ENCODE measurements at places on chromosomes 7 and 10. TPM values are rescaled to one million over a fixed set of nuclear protein-coding genes. Genes with fewer than 3 reads are reported as not detected.
A peak's percentile ranks its signal among the peaks of the same experiment; 100 is the strongest.

GRCh38 chr7:81628951-81629350 lies 140.9 kb downstream of the HGF start:
- no peak for DNase-seq

GRCh38 chr7:123548406-123548805 lies 9.2 kb downstream of the NDUFA5 start:
- no peak for DNase-seq

DNA sequence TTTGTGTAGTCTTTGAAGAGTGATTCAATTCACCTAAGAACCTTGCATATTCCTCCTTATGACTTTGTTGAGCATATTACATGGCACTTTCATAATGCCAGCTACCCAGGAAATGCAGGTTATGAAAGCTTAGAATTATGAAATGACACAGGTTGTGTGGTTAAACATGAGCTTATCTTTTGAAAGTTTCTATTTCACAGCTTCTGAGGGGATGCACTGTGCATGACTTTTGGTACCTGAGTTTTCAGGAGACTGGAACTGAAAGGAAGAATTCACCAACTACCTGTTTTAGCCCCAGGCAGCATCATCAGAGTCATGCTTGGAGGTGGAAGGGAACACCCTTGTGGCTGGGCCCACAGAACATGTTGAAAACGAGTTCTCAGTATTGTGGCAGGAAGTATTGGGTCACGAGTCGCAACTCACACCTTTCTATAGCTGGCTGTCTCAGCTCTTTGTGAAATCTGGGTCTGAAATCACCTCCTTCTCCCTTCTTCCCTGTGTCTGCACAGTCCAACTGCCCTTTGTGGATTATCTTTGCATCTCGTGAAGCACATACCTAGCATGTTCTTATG lies 228.2 kb downstream of the PTEN start:
- DNase-seq, result no peak

DNA sequence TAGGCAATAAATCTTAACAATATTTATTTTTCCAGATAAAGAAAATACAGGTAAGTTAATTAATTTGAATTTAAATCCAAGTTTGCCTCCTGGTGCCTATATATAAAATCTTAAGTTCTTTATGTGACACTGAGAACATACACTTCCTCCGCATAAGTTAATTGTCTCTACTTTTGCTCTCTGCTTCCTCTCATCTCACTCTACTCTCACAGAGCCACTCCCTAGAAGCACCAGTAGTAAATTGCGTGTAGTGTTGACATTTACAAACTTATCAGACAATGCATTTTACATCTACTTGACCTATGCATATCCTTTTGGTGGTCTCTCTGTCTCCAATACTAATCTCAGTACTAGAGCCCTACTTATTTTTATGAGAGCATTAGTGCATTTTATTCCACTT lies 144.5 kb downstream of the ETV1 start:
- no peak for DNase-seq

DNA sequence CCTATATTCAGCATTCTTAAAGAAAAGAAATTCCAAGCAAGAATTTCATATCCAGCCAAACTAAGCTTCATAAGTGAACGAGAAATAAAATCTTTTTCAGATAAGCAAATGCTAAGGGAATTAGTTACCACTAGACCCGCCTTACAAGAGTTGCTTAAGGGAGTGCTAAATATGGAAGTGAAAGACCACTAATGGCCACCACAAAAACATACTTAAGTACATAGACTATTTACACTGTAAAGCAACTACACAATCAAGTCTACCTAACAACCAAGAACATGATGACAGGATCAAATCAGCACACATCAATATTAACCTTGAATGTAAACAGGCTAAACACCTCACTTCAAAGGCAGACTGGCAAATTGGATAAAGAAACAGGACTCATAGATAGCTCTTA lies 42.2 kb upstream of the NME8 start:
- no peak for DNase-seq

DNA sequence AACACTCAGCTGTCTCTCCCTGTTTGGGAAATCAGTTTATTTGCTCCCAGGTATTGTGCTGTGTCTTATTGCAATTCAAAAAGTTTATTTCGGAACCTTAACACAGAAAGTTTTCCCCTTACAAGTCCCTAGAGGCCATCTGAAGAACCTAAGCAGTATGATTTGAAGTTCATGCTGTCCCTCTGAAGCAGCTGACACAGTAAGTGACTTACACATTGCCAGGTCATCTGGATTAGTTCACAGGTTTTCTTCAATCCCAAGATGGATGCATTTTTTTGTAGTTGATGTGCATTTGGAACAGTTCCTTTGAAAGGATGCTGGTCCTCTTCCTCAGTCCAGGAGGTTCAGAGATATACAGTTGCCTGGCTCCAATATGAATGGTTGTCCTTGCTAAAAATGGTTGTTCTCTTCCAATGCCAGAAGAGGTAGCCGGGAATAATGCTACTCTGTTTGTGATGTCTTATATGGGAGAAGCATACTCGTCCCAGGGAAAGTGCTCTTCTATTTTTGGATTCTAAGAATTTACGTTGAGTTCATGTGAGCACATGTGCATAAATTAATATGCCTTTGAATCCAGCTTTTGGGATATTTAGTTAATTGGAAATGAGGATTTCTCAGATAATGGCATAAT lies 183.5 kb upstream of the PHYHIPL start:
- no peak for DNase-seq

- DNase-seq, result no peak
Observed at GRCh38 chr10:129937351-129937751, 26.7 kb downstream of the EBF3 start.

- no peak for DNase-seq
Observed at GRCh38 chr10:126851414-126852108, 53.7 kb upstream of the DOCK1 start.

- DNase-seq, result peak; percentile 3
Observed at GRCh38 chr7:124032369-124033094, at the start of gene TMEM229A. Gene TMEM229A, minus strand, starts transcription at chr7:124033067. Its CDS starts 64 bp downstream, at chr7:124033003.

DNA sequence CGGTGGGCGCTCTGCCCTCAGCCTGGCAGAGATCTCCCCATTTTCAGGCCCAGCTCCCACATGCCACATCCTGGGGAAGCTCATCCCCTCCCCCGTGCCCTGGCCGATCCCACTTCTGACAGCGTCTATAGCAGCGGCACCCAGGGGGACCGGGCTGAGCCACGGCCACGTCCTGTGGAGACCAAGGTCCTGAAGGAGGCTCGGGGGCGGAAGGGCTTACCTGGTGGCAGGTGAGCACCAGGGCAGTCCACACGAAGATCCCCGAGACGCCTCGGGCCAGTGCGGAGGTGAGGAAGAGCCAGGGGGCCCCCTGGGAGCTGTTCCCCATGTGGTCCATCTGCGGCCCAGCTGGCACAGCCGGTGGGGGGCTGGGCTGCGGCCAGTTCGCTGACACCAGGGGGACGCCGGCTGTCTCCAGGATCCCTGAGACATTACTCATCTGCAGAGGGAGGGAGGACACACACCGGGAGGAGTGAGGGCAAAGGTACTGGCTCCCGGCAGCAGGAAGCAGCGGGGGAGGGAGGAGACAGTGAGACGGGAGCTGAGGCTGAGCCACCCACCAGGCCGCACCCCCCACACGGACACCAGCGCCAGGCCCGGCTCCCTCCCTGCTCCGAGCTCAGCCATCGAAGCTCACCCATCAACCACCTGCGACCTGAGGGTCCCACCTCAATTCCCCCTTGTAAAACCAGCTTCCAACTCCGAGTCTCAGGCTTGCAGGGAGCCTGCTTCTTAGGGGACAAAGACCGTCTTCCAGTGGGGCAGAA lies 776 bp downstream of the TMEM184A start:
- peak; percentile 18 for DNase-seq

The CC2D2B gene
- total RNA-seq, result 0.86 TPM

The DIP2C gene
- total RNA-seq, result 31.1 TPM

The VAX1 gene
- not detected for total RNA-seq

The ZPBP gene
- total RNA-seq, result not detected
